Cortex of kidney (tissue), 1 donor: ENCODE measurements at places on chromosomes 6 and 20.

- DNase-seq = no peak
Observed at GRCh38 chr6:163579111-163579879, 164.8 kb downstream of the QKI start.

GRCh38 chr20:7352165-7352564, 584.7 kb downstream of the BMP2 start:
- DNase-seq = no peak

- no peak for DNase-seq
Observed at GRCh38 chr20:2140561-2140960, 38.9 kb downstream of the STK35 start.

GRCh38 chr6:143002686-143003085, 57.7 kb upstream of the HIVEP2 start:
- DNase-seq = no peak

GRCh38 chr20:32007787-32008616, 2.2 kb upstream of the CCM2L start:
- no peak for DNase-seq

GRCh38 chr20:35547329-35547728, 5.5 kb downstream of the ERGIC3 start:
- no peak for DNase-seq

- no peak for DNase-seq
Observed at GRCh38 chr20:38198238-38198861, 33.3 kb upstream of the TGM2 start.

DNA sequence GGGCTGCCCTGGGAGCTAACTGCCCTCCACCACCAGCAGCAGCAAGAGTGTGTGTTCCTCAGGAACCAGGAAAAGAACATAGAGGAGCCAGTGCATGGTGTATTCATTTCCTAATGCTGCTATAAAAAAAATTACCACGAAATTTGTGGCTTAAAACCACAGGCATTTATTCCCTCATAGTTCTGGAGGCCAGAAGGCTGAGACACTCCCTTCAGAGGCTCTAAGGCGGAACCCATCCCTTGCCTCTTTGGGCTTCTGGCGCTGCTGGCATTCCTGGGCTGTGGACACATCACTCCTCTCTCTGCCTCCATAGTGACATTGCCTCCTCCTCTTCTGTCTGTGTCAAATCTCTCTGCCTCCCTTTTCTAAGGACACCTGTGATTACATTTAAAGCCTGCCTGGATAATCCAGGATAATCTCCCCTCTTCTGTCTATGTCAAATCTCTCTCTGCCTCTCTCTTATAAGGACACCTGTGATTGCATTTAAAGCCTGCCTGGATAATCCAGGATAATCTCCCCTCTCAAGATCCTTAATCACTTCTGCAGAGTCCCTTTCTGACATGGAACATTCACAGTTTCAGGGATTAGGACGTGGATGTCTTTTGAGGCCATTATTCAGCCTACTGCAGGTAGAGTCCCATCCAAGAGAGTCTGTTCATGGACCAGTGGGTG, 54.7 kb downstream of the NDUFAF5 start:
- no peak for DNase-seq

DNA sequence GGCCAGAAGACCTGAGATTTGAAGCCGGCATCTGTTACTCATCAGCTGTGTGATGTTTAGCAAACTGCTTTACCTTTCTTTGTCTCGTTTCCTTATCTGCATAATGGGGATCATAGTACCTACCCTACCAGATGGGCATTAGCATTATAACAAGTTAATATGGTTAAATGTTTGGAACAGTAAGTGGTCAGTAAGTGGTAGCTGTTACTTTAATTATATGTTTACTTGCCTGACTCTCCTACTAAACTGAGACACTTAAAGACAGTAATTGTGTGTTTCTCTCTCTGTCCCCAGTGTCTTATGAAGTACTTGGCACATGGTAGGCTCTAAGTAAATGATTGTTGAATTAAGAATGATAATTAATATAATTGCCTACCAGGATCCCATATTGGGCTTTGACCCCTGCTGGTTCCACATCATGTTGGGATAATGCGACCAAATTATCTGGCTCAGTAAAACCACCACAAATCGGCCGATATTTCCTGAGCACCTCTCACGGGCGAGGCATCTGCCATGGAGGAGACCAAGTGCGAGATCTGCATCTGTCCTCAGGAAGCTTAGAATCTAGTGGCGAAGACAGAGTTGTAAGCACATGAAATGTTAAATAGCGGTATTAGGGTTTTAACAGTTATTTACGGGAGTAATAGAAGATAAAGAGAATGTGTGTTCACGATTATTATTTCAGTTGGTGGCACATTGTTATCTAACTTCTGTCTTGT, 31.4 kb downstream of the PTK7 start:
- no peak for DNase-seq

GRCh38 chr6:6052216-6052615, 45.5 kb upstream of the NRN1 start:
- no peak for DNase-seq

- no peak for DNase-seq
Observed at GRCh38 chr6:136992113-136992512, 52.7 kb downstream of the IL20RA start.

DNA sequence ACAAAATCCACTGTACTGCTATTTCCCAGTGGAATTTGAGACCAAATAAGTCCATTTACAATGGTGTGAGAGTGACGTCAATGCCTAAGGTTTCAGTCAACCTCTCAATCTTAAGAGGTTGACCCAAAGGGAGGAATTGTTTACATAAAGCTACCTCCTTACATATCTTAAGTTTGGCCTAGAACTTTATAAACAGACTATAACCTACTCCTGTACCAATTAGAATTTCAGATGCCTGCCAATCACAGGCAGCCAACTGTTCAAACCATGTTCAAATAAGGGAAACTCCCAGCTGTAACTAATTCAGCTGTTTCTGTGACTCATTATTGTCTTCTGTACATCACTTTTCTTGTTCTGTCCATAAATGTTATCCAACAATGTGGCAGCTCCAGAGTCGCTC, 14.5 kb downstream of the LGSN start:
- no peak for DNase-seq

- DNase-seq = no peak
Observed at GRCh38 chr6:75812560-75812959, 63.5 kb downstream of the MYO6 start.

- no peak for DNase-seq
Observed at GRCh38 chr20:37075932-37076685, 19.7 kb downstream of the RBL1 start.

GRCh38 chr6:131116755-131117360, 18.4 kb upstream of the AKAP7 start:
- DNase-seq = no peak

- DNase-seq = no peak
Observed at GRCh38 chr6:141265756-141266623, 866.7 kb upstream of the GJE1 start.

GRCh38 chr6:153126218-153126617, 4.9 kb downstream of the RGS17 start:
- no peak for DNase-seq

GRCh38 chr6:570825-571224, 86.1 kb downstream of the HUS1B start:
- no peak for DNase-seq
